HFFc6 (cell line): ENCODE measurements at places on chromosomes 3 and 15. TPM values are rescaled to one million over a fixed set of nuclear protein-coding genes. Genes with fewer than 3 reads are reported as not detected.

GRCh38 chr15:94021621-94022320, 209.6 kb upstream of the MCTP2 start:
- H3K4me1 ChIP-seq: peaks cover 29% of the 10 kb centered on the region
- H3K27me3 ChIP-seq: no peaks in the 10 kb centered on the region
- H3K36me3 ChIP-seq: no peaks in the 10 kb centered on the region
- no peak for DNase-seq

DNA sequence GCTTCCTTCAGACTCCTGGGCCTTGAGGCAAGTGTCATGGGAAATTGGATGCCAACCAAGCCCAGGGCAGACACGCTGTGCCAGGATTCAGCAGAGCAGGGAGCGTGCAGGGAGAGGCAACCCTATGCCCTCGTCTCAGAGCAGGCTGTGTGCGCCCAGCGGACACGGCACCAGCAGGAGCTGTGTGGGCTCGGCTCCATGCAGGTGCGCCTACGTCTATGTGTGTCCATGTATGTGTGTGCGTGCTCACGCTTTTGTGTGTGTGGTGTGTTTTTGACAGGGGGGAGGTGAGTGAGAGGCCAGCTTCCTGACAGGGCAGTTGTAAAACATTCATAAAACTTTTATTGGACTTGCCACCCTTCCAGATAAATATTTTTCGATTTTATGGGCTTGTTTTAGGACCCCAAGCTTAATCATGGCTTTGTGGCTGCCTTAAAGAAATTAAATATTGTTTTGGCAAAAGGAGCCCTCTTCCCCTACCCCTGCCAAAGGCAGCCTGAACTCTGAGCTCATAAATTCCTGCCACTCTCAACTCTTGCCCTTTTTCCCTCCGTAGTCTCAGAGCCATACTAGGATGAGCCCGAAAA, 84.4 kb downstream of the DNAJB8 start:
- DNase-seq: no peak
- peaks cover 25% of the 10 kb centered on the region for H3K4me1 ChIP-seq

DNA sequence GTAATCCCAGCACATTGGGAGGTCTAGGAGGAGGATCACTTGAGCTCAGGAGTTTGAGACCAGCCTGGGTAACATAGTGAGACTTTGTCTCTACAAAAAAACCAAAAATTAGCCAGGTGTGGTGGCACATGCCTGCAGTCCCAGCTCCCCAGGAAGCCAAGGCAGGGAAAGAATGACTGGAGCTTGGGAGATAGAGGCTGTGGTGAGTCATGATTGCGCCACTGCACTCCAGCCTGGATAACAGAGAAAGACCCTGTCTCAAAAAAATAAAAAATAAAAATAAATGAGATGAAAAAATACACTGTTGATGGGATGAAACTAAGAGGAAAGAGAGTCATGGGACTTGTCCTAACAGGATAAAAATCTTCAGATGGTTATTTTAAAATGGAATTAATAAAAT, 137.6 kb downstream of the IMPG2 start:
- H3K27me3 ChIP-seq: no peaks in the 10 kb centered on the region
- H3K27ac ChIP-seq: no peak overlapping the region
- H3K4me3 ChIP-seq: no peak overlapping the region
- H3K36me3 ChIP-seq: no peaks in the 10 kb centered on the region

DNA sequence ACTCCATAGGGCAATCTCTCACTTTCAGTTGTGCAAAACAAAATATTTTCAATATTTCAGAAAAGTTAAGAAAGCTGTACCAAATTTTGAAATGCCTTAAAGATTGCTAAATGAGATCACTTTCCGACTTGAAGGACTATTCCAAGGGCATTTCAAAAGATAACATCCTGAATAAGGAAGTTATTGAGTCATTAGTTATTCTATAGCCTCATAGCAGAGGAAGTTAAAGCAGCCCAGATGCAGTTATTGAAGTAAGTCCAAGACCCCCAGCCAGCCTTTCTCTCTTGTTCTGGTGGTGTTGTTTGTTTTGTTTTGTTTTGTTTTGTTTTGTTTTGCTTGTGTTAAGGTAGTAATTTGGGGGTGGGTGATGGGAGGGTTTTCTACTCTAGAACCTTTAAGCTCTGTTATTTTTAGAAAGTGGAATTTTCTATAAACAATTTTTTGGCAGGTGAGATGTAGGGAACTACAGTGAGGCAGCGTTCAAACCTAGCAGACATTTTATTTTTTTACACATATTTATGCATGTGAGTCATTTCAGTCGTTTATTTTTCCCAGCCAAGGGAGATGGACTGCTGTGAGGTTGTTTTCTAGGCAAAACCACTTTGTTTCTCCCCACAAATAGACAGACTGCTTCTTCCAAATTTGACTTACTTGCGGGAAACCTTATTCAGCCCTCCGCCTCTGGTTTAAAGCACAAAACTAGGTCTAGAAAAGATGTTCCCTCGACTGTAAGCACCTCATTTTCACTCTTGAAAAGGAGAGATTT, 216.3 kb upstream of the ARPP21 start:
- no peak for DNase-seq
- no peaks in the 10 kb centered on the region for H3K4me1 ChIP-seq
- no peak overlapping the region for H3K4me3 ChIP-seq

- H3K36me3 ChIP-seq: no peaks in the 10 kb centered on the region
- no peaks in the 10 kb centered on the region for H3K4me1 ChIP-seq
- DNase-seq: no peak
- peaks cover 12% of the 10 kb centered on the region for H3K27me3 ChIP-seq
Measured at GRCh38 chr15:60652245-60652644, 173.3 kb upstream of the ICE2 start.

DNA sequence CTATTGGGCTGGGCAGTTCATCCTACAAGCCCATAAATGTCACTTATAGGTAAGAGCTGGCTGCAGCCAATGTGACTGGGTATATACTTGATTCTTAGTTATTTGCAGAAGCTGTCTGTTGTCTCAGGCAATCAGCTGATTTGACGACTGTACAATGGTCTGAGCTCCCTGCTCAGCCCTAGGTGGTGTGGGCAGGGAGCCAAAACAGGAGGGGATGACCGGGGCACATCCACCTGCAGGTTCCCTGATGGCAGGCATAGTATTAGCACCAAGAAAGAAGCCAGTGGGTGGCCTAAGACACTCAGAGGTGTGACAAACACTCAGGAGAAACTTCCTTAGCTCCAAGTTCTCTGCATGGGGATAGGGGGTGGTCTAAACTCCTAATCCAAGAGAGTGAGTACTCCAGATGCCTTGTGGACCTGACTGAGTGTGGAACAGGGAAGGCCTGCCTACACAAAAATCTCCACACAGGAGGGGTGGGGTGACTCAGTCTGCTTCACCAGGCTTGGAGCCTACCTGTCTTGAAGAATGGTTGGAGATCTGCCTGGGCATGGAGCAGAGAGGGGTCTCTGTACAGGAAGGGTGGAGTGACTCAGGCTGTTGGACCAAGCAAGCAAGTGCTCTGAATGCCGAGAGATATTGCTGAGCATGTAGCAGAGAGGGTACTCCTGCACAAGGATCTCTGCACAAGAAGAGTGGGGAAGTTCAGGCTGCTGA, 690.4 kb upstream of the NAALADL2 start:
- no peaks in the 10 kb centered on the region; the same call in 1 of the 2 replicates for H3K27me3 ChIP-seq
- DNase-seq: no peak
- H3K36me3 ChIP-seq: peaks cover 38% of the 10 kb centered on the region
- no peak overlapping the region for H3K4me3 ChIP-seq
- no peak overlapping the region for H3K27ac ChIP-seq
- peaks cover 25% of the 10 kb centered on the region for H3K4me1 ChIP-seq

DNA sequence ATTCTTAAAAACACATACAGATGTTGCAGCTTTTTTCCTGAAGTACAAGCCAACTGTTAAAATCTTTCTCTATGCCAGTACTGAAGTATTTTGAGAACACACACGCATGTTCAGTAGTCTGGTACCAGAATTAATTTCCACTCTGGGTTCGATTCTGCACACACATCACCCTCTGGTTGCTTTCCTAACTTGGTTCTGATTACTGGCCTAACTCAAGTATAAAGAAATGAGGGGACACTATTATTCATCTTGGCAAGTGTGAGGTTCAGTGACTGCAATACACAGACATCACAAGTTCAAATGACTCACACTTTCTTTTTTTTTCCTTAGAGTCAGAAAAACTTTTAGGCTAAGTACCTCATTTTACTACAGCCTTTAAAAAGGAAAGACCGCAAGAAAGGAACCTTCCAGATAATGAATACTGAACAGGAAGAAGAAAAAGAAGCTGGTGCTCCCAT, 37.4 kb upstream of the LDHAL6B start:
- H3K27ac ChIP-seq: peak overlapping the region; percentile 99
- peaks cover 3% of the 10 kb centered on the region for H3K27me3 ChIP-seq
- H3K36me3 ChIP-seq: peaks cover 50% of the 10 kb centered on the region
- peaks cover 63% of the 10 kb centered on the region for H3K4me1 ChIP-seq
- peak overlapping the region; percentile 82 for H3K4me3 ChIP-seq

DNA sequence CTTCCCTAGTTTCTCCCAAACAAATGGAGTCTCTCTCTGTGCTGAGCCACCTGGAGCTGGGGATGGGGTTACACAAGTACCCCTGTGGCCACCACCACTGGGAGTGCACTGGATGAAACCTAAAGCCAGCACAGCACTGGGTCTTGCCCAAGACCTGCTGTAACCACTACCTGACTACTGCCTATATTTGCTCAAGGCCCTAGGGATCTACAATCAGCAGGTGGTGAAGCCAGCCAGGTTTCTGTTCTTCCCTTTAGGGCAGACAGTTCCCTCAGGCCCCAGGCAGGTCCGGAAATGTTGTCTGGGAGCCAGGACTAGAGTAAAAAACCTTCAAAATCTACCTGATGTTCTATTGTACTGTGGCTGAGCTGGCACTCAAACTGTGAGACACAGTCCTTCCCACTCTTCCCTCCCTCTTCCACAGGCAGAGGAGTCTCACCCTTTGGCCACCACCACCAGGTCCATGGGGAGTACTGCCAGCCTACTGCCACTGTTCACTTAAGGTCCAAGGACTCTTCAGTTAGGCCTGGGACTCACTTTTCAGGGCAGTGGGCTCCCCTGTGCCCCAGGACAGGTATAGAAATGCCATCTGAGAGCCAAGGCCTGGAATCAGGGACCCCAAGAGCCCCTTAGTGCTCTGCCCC, 23.8 kb downstream of the C3orf20 start:
- H3K27ac ChIP-seq: no peak overlapping the region
- DNase-seq: no peak
- peaks cover 8% of the 10 kb centered on the region; the same call in 1 of the 2 replicates for H3K27me3 ChIP-seq
- H3K36me3 ChIP-seq: no peaks in the 10 kb centered on the region
- H3K4me1 ChIP-seq: no peaks in the 10 kb centered on the region
- no peak overlapping the region for H3K4me3 ChIP-seq

DNA sequence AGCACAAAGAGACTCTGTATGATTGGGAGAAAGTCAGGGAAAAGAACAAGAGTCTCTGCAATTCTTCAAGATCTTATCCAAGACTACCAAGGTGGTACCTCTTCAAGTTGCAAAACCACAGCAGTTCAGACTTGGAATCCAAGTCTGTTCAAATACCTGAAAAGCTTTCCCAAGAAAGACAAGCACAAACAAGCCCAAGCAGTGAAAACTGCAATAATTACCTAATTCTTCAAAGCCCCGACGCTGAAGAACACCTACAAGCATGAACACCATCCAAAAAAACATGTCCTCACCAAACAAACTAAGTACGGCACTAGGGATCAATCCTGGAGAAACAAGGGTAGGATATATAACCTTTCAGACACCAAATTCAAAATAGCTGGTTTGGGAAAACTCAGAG, 299.3 kb upstream of the ALCAM start:
- H3K27me3 ChIP-seq: no peaks in the 10 kb centered on the region
- H3K4me3 ChIP-seq: no peak overlapping the region
- DNase-seq: no peak

DNA sequence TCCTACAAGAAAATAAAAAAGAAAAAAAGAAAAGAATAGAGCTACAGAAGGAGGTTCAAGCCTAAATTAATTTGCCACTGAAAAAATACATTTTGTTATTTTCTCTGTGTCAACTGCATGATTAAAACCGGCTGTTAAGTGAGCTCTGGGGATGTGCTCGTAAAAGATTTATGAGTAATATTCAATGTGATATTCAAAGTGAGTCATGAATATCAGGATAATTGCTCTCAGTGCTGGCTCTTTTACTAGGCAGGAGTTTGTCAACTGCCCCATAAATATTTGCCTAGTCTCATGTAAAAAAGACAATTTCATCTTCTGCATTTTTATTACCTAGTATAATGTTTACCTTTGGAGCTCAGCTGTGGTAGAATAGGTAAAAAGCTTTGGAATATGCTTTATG, 78.9 kb downstream of the CDIN1 start:
- no peak overlapping the region for H3K27ac ChIP-seq
- H3K27me3 ChIP-seq: no peaks in the 10 kb centered on the region
- H3K4me1 ChIP-seq: peaks cover 33% of the 10 kb centered on the region
- peak; percentile 49 for DNase-seq
- H3K36me3 ChIP-seq: peaks cover 20% of the 10 kb centered on the region

GRCh38 chr3:95731753-95732152, 1082.6 kb upstream of the EPHA6 start:
- no peak for DNase-seq

GRCh38 chr3:5787861-5788488, 600.5 kb downstream of the EDEM1 start:
- no peaks in the 10 kb centered on the region for H3K36me3 ChIP-seq
- H3K27me3 ChIP-seq: no peaks in the 10 kb centered on the region
- DNase-seq: no peak

DNA sequence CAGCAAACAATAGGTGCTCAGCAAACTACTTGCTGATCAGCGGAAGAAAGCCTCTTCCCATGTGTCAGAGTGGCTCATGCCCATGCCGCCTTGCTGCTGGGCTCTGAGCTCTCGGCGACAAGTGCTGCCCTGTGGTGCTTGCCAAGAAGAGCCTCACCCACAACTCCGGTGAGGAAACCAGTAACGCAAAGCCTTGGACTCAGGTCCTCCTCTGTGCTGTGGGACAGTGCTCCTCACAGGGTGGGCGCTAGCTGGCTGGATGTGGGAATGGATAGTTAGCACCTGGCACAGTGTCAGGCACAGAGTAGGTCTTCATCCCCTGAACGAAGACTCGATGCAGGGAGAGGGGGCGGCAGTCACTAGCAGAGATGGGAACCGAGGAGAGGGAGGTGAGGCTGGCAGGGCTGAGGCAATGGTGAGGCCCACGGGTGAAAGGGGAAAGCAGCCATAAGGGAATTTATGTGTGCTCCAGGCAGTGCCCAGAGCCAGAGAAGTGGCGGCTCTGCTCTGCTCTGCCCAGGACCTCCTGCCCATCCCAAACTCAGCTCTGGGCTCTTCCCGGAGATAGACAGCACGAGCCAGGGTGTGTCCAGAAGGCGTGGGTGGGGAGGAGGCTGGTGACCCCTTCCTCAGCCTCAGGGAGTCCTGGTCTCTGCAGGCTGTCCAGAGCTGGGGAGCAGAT, 55.7 kb downstream of the IQSEC1 start:
- no peaks in the 10 kb centered on the region for H3K36me3 ChIP-seq
- H3K27ac ChIP-seq: no peak overlapping the region
- H3K27me3 ChIP-seq: peaks cover 10% of the 10 kb centered on the region
- no peak overlapping the region for H3K4me3 ChIP-seq

- DNase-seq: no peak
- no peaks in the 10 kb centered on the region for H3K36me3 ChIP-seq
- H3K27me3 ChIP-seq: peaks cover 2% of the 10 kb centered on the region
- H3K4me1 ChIP-seq: no peaks in the 10 kb centered on the region
- H3K4me3 ChIP-seq: no peak overlapping the region
- no peak overlapping the region for H3K27ac ChIP-seq
Measured at GRCh38 chr3:48514431-48515227, 10.7 kb upstream of the SHISA5 start.

Gene GMNC
- 0.07 TPM in 1 of 3 replicates, not detected in the others for total RNA-seq
